Endodermal cell (in vitro differentiated cells): ENCODE measurements at places on chromosomes 11 and 22.

DNA sequence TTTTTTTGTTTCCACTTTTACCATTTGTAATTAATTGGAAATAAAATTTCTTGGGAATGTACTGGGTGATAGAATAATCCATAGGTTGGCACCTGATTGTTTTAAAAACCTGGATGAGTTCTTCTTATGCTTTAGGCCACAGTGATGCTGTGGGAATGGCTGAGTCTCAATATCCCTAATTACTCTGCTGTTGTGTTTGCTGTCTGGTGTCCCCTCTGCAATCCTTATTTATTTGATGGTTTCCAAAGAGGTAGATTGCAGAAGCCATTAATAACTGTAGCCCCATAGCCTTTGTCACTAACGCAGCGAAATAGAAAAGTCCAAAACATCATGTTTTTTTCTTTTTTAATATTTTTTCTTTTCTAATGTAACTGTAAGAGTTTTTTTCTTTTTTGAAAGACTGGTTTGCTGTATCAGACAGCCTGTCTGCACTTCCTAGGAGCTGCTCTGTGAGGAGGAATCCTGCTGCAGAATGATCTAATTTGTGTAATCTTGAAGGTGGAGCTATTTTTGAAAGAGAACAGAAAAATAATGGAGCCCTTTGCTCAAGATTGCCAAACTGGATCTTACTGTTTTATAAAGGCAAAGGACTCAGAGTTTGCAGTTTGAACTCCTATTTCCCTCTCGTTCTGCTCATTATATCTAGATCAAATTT, 14.9 kb downstream of the PACS1 start:
- no peak for DNase-seq

DNA sequence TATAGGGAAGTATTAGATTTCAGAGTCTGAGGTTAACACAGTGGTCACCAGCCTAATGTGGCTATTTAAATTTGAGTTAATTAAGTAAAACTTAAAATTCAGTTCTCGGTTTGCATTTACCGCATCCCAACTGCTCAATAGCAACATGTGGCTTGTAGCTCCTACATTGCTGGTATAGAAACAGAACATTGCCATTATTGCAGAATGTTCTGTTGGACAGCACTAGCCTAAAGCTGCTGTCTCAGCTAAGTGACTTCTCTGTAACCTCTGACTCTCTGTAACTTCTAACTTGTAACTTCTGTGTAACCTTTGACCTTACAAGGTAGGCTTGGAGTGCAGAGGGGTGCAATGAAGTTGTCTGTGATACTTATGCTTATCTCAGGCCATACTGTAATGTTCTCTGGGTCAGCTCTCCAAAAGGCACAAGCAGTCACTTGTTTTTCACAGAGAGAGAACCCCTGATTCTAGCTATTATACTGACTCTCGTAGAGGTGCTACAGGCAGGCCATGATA, 78.7 kb downstream of the ZNRF3 start:
- no peak for DNase-seq

DNA sequence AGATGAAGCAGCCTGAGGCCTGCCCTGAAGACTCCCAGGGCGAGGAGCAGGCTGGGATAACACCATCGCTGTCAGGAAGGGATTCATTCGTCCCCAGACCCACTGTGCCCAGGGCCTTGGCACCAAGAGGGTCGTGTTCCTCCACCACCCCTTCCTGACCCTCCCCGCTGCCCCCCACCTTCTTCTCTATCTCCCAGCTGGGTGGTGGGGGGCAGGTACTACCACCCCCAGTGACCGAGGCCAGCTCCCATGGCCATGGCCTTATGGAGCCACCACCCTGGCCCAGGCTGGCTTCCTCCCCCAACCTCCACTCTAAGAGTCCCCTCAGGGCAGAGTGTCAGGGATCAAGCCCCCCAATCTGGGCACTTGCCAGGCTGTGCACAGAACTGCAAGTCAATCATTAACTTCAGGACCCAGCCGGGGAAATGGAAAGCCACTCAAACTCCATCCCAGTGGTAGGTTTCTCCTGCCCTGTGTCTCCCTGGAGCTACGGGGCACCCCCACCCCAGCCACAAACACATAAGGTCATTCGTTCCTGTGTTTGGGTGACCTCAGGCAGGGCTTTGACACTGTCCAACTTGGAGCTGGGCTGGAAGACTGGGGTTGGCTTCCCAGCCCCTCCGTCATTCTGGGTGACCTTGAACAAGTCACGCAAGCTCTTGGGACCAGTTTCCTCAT, 33.3 kb upstream of the WNT11 start:
- DNase-seq, result no peak

DNA sequence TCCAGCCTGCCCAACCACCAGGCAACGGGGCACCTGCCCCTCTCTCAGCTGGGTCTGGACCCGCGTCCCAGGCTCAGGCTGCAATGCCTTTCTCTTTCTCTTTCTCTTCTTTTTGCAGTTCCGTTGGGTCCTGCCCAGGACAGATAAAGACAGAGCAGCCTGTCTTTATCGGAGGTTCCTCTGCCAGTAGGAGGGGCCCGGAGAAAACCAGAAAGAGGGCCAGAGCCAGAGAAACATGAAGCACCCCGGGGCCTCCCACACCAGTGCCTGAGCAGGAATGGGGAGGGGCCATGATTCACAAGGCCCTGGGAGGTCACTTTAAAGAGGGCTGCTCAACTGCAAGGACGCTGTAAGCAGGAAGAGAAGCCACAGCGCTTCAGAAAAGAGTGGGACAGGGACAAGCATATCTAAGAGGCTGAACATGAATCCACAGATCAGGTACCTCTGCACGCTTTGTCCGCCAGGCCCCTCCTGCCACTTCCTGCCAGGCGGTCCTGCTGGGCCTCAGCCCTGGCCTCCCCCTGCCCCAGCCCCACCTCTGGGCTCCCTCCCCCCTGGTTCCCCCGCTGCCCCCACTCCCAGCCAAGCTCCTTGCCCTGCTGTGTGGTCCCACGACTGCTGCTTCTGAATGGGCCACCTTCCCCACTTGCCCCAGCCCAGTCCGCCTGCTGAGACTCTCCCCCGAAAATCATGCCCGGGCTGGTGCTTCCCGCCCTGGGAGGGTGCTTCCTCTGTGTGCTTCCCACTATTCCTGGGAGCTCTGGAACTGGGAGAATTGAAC, at the start of gene APOBEC3C:
APOBEC3C (plus strand) TSS at position 316 of the 781 bp plus-strand sequence; CDS start at position 422, 106 bp downstream.
- DNase-seq, result peak; percentile 90
